ENCODE measurements at places on chromosomes 6 and 20. TPM values are rescaled to one million over a fixed set of nuclear protein-coding genes. Genes with fewer than 3 reads are reported as not detected.

CDH26 gene
- total RNA-seq, result 2.4 TPM

SIRPB1 gene
- total RNA-seq, result 8.2 TPM

PNLDC1 gene
- not detected for total RNA-seq

TSPO2 gene
- 0.44 TPM for total RNA-seq

EEF1A2 gene
- total RNA-seq, result 18.1 TPM

LY6G6F gene
- not detected for total RNA-seq

SEMG1 gene
- total RNA-seq, result not detected

MYCT1 gene
- 14.2 TPM for total RNA-seq
